ENCODE measurements at places on chromosomes 11 and 22. TPM values are rescaled to one million over a fixed set of nuclear protein-coding genes. Genes with fewer than 3 reads are reported as not detected.
A peak's percentile ranks its signal among the peaks of the same experiment; 100 is the strongest.

DNA sequence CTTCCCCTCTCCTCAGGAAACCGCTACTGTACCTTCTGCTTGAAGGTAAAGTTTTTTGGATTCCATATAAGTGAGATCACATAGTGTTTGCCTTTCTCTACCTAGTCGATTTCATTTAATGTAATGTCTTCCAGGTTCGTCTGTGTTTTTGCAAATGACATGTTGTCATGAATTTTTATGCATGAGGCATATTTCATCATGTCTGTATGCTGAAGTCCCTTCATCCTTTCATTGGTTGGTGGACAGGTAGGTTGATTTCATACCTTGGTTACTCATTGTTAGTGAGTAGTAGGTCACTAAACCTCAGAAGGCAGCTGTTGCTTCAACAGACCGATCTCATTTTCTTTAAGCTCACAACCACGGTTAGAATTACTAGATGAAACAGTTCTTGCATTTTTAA is 60.3 kb downstream of the LRRC74B start:
- no peak for DNase-seq

- DNase-seq, result no peak
These were observed at the start of gene OR8A1 for GRCh38 chr11:124569697-124570096. OR8A1 (plus strand) TSS chr11:124569997; CDS start chr11:124570120, 123 bp downstream.

The PGA4 gene
- total RNA-seq, result not detected

DNA sequence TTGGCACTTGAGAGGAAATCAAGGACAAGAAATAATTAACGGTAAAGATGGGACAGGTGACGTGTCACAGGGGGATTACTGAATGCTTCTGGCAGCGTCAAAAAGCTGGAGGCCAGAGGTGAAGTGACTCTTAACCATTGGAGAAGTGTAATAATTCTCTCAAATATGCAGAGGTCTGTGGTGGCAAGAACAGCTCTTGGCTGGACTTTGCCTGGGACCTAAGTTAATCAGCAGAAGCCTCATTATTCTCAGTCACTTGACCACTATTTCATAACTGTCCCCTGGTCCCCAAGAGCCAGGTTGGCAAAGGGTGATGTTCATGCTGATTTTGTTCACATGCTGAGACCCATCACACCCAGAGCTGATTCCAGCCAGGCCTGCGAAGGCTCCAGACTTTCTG is 72.9 kb downstream of the TIMP3 start:
- DNase-seq, result no peak

DNA sequence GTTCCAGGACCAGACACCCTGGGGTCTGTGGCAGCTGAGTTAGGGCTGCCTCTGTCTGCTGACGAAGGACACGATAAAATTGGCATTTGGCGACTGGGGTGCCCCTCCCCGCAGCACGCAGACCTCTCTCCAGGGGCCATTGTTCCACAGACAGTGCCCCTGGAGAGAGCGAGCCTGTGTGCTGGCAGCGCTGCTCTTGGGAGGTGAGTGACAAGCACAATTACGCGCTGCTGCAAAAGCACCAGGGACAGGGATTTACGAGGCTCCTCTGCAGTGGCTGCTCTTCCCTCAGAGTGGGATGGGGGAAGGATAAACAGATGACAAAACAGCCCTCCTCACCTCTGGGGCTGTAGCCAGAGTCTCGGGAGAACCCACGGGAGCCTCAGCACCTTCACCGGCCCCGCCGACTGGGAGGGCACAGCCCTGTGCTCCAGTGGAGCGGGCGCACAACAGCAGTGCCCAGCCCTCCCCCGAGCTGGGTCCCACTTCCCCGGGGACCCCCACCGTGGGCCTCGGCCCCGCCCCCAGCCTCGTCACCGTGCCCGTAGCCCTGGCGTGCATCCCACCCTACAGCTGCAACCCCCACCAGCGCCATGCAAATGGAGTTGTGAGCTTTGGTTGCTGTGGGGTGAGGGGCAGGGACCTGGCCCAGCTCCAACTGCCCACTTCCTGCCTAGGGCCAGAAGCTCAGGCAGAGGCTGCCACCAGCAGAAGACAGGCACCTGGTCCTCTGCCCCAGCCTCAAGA is 19.6 kb downstream of the CHID1 start:
- DNase-seq, result no peak

- no peak for DNase-seq
These were observed 1563.7 kb upstream of the TENM4 start for GRCh38 chr11:81004576-81004975.

The CECR2 gene
- total RNA-seq, result 1.4 TPM

The RAB38 gene
- 6.6 TPM for total RNA-seq

GRCh38 chr11:103749158-103749557 is 287.3 kb upstream of the DDI1 start:
- DNase-seq, result no peak

The LMF2 gene
- total RNA-seq, result 17.0 TPM

The LRRC4C gene
- total RNA-seq, result 0.12 TPM

The MIAT gene
- 0.82 TPM for total RNA-seq

The MS4A4A gene
- not detected for total RNA-seq

DNA sequence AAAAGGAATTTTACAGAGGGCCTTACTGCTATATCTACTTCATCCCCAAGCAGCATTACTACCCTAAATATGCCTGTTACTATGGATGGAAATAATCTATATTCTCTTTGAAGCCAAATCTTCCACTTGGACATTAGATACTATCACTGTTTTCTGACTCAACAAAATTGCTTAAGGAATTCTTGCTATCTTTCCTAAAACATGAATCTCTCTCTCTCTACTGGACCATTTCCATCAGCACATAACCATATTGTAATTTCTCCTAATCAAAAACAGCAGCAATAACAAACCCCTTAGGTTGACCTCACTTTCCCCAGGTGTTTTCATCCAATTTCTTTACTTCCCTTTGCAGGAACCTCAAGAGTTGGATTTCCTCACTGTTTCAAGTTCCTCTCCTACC is 67.9 kb upstream of the BLID start:
- DNase-seq, result no peak

The FAM227A gene
- 0.89 TPM for total RNA-seq

- DNase-seq, result no peak
These were observed 50.2 kb downstream of the IGF2 start for GRCh38 chr11:2088746-2089535.

- DNase-seq, result no peak
These were observed 42.1 kb upstream of the JAM3 start for GRCh38 chr11:134026655-134027343.

- no peak for DNase-seq
These were observed 113.1 kb upstream of the NNMT start for GRCh38 chr11:114183044-114183511.

DNA sequence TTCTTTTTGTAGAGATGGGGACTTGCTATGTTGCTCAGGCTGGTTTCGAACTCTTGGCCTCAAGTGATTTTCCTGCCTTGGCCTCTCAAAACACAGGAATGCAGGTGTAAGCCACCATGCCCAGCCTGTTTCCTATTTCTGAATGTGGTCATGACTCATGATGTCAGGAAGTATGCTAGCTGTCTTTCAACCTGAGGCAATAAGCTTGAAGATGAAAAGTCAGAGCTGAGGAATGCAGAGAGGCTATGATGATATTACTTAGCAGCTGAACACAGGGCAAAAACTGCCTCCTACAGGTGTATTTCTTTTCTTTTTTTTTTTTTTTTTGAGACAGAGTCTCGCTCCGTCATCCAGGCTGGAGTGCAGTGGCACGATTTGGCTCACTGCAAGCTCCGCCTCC is 9.0 kb upstream of the NUCB2 start:
- no peak for DNase-seq

The DBX1 gene
- total RNA-seq, result not detected

The SUSD2 gene
- total RNA-seq, result 0.02 TPM

GRCh38 chr11:44858796-44859527 is 91.7 kb downstream of the TP53I11 start:
- no peak for DNase-seq

GRCh38 chr11:7673724-7674434 is 579 bp upstream of the CYB5R2 start:
- DNase-seq, result no peak

- no peak for DNase-seq
These were observed 710.9 kb upstream of the FAT3 start for GRCh38 chr11:91513734-91514133.

GRCh38 chr11:119474682-119475596 is 52.0 kb upstream of the THY1 start:
- peak; percentile 44 for DNase-seq

- DNase-seq, result no peak
These were observed 181.0 kb downstream of the GRIA4 start for GRCh38 chr11:105790840-105791239.

- DNase-seq, result peak; percentile 46
These were observed 4.4 kb upstream of the WEE1 start for GRCh38 chr11:9568854-9569587.

The PNPLA3 gene
- total RNA-seq, result 0.52 TPM

The UPK3A gene
- not detected for total RNA-seq

GRCh38 chr11:133176748-133177147 is 355.6 kb downstream of the OPCML start:
- no peak for DNase-seq

The NEFH gene
- not detected for total RNA-seq

GRCh38 chr11:76599041-76600013 is 71.2 kb downstream of the LRRC32 start:
- no peak for DNase-seq

The FXYD6 gene
- total RNA-seq, result not detected

GRCh38 chr11:69385832-69386427 is 92.0 kb downstream of the MYEOV start:
- DNase-seq, result no peak

DNA sequence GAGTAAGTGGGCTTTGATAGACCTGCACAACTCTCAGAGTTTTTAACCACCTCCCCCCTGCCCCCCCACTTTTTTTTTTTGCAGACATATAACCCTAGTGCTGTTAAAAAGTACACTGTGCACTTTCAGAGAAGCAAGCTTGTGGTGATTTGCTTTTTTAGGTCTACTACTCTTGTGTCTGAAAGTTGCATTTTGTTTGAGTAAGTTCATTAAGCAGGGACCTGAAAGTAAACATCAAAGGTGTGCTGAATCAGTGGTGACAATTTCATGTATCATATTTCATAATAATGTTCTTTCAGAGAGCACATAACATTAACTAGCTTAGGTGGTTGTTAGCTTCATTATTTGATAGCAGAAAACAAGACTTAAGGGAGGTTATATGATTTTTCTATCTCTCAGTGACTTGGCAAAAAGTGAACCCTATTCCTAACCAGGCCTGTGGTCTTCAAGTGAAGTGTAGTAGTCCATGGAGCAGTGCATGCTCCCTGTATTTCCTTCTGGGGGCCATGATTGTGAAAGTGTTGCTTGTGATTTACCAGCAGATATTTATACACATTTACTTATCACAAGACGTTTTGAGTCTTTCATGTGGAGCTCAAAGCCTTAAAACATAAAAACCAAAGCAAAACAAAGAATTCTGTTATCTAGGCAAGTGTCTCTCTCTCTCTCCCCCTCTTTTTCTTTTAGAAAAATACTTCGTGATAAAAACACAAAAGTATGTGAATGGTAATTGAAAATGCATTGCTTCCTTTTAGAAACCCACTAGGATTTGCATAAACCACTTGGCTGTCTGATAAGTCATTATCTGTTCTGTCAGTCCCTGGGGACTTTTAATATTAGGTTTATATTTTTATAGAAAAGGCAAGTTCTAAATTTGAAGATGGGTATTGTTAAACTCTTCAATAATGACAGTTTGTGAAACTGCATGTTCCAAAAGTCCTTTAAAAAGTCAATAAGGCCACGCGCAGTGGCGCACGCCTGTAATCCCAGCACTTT is 7.5 kb upstream of the RAG2 start:
- DNase-seq, result no peak

- DNase-seq, result no peak
These were observed 12.1 kb downstream of the CECR2 start for GRCh38 chr22:17381192-17381913.

The BIK gene
- total RNA-seq, result 0.46 TPM

DNA sequence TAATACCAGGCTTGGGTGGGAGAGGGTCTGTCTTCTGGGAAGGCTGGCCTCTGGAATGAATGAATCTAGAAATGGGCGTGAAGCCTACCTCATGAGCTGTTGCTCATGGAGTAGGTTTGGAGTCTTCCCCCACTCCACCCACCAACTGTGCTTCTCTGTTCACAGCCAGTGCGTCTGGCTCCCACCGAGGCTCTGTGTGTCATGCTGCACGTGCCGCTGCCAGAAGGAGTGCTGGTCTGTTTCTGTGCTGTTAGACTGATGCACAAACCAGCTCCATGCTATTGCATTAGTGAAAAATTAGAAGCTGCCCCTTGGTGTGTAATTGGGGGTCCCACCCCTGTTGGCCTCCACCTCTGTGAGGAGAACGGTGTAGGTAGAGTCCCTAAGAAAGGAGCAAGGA is 132.3 kb upstream of the PARVA start:
- DNase-seq, result no peak

Measured in NCI-H460 (cell line).